LHCN-M2 (cell line): ENCODE measurements at places on chromosomes 5 and 9. TPM values are rescaled to one million over a fixed set of nuclear protein-coding genes. Genes with fewer than 3 reads are reported as not detected.

DNA sequence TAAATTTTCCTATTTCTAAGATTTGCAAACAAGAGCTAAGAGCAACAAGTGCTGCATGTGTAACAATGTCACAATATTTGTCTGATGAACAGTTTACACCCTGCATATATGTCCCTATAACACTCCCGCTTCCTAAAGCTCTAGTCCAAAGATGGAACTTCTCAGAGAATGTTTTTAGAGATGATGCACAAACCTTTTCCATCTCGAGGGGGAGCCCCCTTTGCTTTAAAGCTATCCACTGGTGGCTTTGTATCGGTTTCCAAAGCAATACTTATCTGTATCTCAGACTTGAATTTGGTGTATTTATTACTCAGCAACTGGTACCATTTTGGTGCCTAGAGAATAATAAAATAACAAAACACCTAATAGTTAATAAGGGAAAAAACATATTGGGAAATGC lies 11.0 kb downstream of the CEP120 start:
- DNase-seq: no peak

DNA sequence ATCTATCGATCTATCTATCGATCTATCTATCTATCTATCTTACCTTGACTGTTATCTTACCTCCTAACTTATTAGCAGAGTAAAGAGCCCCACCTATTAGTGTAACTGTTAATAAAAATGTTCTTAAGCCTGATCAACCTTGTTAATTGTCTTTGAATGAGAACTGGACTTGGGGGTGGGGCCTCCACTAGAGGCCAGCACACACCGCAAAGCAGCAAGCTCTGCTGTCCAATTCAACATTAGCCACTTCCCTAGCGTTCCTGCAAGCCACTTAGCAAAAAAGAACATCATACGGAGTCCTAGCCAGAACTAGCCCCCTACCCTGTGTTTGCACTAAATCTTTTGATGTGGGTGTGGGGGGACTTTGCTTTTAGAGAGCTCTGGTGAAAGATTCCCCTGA lies 515.8 kb downstream of the KDM4C start:
- DNase-seq: peak; percentile 25

GRCh38 chr9:129382281-129383018 lies 204.4 kb upstream of the IER5L start:
- DNase-seq: no peak

SETX gene
- 28.6 and 32.0 TPM in 2 replicates for total RNA-seq

DNA sequence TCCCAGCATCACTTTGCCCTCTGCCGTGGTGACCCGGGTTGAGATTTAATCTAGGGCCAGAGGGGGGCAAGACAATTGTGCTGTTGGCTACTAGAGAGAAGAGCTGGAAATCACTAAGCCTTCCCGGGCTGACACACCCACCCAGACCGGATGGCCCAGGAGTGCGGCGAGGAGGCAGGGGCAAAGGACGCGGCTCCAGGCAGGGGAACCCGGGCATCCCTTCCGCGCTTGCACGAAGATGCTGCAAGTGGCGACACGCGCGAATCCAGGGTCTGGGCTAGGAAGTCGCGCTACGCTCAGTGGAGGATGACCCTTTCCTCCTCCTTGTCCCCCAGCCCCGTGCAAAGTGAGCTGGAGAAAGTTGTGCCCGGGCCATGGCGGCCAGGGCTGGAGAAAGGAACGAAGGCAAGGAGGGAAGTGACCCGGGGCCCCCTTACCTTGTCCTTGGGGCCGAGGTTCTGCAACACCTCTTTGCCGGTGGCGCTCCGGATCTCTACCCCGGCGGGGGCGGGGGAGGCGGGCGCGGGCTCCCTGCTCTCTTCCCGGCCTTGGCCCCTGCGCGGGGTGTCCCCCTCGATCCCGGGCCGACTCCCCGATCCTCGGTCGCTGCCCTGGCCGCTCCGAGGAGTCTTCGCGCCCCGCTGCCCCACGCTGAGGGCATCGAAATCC lies 693 bp downstream of the DPYSL3 start:
- peak; percentile 36 for DNase-seq

- peak; percentile 19 for DNase-seq
These were observed 262.9 kb downstream of the PIK3R1 start for GRCh38 chr5:68478301-68479095.

DNA sequence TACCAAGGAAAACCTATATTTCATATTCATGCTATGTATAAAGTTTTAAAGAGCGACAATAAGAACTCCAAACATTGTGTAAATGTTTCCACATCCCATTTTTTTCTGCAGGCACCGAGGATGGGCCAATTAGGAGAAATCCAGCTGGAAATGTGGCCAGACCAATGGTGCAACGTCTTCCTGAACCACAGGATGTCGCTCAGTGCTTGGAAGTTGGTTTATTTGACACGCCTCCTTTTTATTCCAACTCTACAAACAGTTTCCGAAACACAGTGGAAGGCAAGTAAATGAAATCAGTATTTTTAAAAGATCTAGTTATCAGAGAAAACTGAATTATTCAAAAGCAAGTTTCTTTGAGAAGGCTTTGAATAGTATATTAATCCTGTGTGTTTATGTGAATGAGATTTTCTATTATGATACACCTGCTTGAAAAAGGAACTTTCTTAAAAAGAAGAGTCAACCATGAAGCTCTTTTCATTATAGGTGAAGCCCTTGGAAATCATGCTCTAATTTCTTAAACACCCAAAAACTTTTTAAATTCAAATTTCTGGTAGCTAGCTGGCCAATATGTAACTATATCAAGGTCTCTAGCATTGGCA lies 9.1 kb downstream of the TYRP1 start:
- peak; percentile 58 for DNase-seq

DNA sequence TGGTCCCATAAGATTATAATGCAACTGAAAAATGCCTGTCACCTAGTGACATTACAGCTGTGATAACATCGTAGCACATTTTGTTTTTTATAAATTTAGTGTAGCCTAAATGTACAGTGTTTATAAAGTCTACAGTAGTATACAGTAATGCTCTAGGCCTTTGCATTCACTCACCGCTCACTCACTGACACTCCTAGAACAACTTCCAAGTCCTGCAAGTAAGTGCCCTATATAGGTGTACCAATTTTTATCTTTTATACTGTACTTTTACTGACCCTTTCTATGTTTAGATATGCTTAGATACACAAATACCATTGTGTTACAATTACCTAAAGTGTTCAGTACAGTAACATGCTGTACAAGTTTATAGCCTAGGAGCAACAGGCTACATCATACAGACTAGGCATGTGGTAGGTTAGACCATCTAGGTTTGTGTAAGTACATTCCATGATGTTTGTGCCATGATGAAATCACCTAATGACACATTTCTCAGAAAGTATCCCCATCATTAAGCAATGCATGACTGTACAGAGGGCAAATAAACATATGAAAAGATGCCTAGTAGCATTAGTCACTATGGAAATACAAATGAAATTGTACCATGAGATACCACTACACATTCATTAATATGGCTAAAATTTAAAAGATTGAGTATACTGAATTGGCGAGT lies 127.6 kb downstream of the TRPM6 start:
- DNase-seq: peak; percentile 91

- DNase-seq: peak; percentile 23
These were observed 1.2 kb downstream of the ZNF608 start for GRCh38 chr5:124745007-124745927.

DNA sequence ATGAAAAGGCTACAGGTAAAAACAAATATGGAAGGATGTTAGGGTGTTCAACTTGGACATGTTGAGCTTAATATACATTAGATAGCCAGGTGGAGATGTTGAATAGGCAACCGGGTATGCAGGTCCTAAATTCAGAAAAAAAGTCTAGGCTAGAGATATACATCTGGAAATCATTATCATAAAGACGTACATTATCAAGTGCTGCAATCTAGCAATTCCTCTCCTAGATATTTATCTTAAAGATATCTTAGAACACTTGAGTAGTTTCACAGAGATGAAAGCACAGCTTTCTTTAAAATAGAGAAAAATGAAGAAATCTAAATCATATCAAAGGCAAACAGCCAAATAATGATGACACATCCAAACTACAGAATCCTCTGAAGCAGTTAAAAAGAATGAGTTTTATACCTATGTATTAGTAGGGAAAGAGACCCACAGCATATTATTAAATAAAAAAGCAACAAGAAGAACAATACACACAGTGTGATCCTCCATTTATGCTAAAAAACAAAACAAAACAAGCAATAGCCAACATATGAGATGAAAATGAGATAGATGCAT lies 3.8 kb downstream of the NUDCD2 start:
- DNase-seq: no peak

GRCh38 chr9:108687006-108687987 lies 168.5 kb downstream of the ACTL7B start:
- peak; percentile 92 for DNase-seq

C6 gene
- total RNA-seq: not detected in 2 replicates
